ENCODE measurements at places on chromosomes 13 and 19. TPM values are rescaled to one million over a fixed set of nuclear protein-coding genes. Genes with fewer than 3 reads are reported as not detected.
A peak's percentile ranks its signal among the peaks of the same experiment; 100 is the strongest.

- ATAC-seq: no peak
Measured at GRCh38 chr13:32723987-32724386, 137.7 kb downstream of the PDS5B start.

DNA sequence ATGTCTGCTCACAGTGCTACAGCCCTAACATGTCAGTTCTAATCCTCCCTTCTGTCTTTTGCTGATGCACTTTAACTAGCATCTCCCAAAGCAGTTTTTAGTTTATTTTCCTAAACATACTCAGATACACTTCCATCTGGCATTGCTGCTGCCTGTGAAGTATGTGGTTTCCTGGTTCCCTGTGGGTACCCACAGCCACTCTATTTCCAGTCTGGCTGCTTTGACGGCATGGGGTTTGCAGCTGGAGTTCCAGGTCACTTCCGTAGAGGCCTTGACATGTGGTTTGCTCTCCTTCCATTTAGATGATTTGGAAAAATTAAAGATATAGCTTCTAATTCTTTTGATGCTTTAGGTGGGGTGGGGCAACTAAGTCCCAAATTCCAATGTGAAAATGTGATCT is 375.5 kb downstream of the PCDH20 start:
- no peak for ATAC-seq

The PRTN3 gene
- total RNA-seq: 0.37 TPM

The CD33 gene
- 4.7 TPM for total RNA-seq

DNA sequence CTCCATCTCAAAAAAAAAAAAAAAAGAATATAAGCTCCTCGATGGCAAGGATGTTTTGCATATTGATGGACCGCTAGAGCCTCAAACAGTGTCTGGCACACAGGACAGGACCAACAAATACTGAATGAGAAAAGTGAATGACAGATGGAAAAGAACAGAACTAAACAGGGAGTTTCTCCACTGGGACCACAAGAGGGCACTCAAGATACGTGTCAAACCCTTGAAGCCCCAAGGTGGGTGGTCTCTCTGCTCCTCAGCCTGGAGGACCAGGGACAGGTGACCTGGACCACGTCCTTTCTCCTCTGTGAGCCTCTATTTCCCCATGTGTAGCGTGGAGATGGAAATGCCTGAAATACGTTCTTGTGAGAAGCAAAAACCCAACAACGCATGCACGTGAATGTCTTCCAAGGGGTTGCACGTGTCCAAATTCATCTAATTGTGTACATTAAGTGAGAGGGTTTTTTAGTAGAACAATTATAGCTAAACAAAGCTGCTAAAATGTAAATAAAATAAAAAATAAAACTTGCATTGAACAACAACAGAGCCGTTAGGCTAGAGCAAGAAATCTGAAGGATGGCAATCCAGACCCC is 5.7 kb upstream of the CDC42EP5 start:
- peak; percentile 65 for ATAC-seq

The SLC25A23 gene
- total RNA-seq: 25.3 TPM

DNA sequence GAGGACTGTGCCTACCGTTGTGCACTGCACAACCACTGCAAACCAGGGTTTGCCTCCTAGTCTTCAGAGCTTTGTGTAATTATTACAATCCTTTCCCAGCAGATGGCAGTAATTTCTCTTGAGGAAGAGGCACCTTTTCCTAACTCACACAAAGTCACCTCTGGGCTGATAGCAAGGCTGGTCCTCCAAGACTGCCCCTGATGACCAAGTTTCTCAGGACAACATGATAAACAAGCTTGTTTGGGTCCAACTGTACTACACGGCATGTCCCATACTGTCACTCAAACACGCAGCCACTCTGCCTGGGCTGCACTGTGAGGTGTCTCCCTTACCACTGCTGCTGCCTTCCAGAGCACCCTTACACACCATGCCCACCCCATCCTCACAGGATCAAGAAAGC is 39.3 kb downstream of the RFXAP start:
- ATAC-seq: no peak

DNA sequence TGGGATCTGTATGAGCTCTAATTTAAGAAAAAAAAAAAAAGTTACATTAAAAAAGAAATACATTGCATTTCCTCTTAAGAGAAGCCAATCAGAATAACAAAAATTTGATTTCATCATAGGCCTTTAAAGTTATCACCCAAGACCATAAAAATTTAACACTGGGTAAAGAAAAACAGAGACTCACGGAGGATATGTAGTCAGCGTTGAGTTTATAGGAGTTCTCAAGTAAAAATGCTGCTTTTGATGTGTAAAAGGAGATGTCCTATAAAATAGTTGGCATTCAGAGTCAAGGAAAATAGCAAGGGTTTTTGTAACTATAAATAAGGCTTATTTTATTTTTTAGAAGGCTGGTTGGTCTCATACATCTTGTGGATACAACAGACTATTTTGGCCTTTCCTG is 191.1 kb downstream of the EFNB2 start:
- ATAC-seq: no peak

DNA sequence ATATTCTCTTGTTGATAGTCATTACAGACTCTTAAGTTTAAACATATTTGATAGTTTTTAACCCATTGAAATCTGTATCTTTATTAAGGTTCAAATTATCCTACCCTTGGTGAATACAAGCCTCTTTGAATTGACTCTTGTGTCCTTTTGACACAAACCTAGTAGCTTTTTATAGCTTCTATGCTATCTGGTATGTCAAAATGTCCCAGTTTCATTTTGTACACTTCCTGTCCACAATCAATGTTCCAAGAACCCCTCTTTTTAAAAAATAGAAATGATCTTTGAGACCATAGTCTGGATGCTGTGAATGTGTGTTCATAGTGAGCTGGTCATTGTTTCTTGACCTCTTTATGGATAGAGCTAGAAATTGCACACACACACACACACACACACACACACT is 39.2 kb upstream of the FGF14 start:
- ATAC-seq: no peak

GRCh38 chr19:2168619-2169424 is 5.1 kb downstream of the DOT1L start:
- ATAC-seq: peak; percentile 92

DNA sequence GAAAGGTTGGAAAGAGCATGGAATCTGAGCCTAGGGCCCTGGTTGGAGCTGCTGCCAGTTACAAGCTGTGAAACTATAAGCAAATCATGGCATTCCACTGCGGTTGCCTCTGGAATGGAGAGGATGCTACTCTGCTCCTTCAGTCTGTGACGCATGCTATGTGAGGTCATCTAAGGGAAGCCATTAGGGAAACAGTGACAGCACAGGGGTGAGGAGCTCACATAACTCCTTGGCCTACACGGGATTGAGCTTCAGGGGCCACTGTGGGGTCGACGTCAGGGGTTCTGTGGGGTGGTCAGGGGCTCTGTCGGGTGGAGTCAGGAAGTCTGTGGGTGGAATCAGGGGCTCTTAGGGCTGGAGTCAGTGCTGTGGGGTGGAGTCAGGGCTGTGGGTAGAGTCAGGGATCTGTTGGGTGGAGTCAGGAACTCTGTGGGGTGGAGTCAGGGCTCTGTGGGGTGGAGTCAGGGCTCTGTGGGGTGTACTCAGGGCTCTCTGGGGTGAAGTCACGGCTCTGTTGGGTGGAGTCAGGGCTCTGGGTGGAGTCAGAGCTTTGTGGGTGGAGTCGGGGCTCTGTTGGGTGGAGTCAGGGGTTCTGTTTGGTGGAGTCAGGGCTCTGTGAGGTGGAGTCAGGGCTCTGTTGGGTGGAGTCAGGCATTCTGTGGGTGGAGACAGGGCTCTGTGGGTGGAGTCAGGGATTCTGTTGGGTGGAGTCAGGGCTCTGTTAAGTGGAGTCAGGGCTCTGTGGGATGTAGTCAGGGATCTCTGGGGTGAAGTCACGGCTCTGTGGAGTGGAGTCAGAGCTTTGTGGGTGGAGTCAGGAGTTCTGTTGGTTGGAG is 35.8 kb upstream of the MEDAG start:
- peak; percentile 82 for ATAC-seq

- ATAC-seq: no peak
Measured at GRCh38 chr19:40533508-40533907, 43.2 kb upstream of the SHKBP1 start.

DNA sequence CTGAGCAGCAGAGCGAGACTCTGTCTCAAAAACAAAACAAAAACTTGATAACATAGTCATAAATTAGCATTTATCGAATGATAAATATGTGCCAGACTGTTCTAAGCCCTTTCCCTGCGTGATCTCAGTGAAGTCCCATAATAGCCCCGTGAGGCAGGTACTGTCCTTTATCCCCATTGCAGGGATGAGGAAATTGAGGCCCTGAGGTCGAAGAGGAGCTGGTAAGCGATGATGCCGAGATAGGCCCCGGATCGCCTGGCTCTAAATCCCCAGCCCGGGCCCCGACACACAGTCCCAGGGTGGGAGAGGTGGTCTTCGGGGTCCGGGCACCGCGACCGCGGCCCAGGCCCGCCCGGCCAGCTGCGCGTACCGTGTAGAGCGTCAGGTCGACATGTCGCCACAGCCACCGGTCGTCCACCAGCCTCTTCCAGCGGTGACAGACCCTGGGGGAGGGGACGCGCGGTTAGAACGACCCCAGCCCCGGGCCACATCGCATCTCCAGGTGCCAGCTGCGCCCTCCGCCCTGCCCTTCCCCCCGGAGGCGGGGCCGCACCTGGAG is 625 bp downstream of the FBXL12 start:
- ATAC-seq: no peak

The TICAM1 gene
- 0.43 TPM for total RNA-seq

The MEIOSIN gene
- 0.58 TPM for total RNA-seq

GRCh38 chr13:75788481-75788981 is 152.4 kb downstream of the LMO7 start:
- ATAC-seq: peak; percentile 72

GRCh38 chr13:103883164-103883563 is 816.9 kb upstream of the SLC10A2 start:
- peak; percentile 89 for ATAC-seq

DNA sequence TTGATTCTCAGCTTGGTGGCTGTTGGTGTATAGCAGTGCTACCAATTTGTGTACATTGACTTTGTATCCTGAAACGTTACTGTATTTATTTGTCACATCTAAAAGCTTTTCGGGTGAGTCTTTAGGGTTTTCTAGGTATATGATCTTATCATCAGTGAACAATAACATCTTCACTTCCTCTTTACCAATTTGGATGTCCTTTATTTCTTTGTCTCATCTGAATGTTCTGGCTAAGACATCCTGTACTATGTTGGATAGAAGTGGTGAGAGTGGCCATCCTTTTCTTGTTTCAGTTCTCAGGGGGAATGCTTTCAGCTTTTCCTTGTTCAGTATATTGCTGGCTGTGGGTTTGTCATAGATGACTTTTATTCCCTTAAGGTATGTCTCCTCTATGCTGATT is 6.0 kb upstream of the ZNF738 start:
- no peak for ATAC-seq

The GPR4 gene
- total RNA-seq: 0.45 TPM

Data from motor neuron (in vitro differentiated cells).